ENCODE measurements at places on chromosomes 4 and X.

DNA sequence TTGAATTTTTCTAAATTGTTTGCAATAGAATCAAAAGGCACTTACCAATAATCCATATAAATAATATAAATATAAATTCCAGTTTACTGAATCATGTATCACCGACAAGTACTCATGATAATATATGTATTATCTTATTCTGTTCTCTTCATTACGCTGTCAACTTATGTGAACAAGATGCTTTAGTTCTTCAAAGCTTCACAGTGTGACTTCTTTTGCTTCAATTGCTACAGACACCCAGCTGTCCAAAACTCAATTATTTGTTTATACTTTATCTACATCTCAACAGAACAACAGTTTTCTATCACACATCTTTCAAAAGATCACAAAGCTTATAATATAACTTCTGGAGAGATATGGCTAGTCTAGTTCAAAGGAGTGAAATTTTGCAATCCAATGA is 1499.9 kb upstream of the PCDH10 start:
- no peak for DNase-seq

DNA sequence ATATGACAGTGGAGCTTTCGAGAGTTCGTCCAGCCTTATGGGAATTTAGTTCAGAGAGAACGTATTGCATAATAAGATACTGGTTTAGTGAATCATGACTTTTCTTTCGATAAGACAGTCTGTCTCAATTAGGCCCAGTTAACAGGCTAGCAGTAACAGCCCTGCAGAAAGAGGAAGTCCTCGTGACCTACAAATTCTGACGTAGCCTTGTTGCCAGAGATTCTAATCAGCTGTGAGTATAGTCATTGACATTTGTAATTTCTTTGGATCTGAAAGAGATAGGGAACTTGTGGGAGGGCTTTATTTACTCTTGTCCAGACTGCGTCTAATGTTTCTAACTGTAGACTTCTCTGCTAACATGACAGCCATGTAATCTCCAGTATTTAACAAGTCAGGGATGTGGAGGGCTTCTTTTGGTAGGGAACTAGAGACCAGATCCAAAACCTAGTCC is 15.8 kb downstream of the ART3 start:
- DNase-seq: no peak

- DNase-seq: no peak
Observed at GRCh38 chr4:109552237-109552636, 7.8 kb upstream of the MCUB start.

- DNase-seq: no peak
Observed at GRCh38 chrX:24603191-24603590, 44.0 kb downstream of the PCYT1B start.

- no peak for DNase-seq
Observed at GRCh38 chrX:42992199-42992943, 214.4 kb upstream of the PPP1R2C start.

- DNase-seq: peak; percentile 45
Observed at GRCh38 chr4:71004281-71004851, 10.9 kb downstream of the DCK start.

GRCh38 chr4:143728166-143728565 is 27.7 kb upstream of the FREM3 start:
- no peak for DNase-seq

- peak; percentile 71 for DNase-seq
Observed at GRCh38 chr4:184514121-184514988, 40.0 kb upstream of the IRF2 start.

DNA sequence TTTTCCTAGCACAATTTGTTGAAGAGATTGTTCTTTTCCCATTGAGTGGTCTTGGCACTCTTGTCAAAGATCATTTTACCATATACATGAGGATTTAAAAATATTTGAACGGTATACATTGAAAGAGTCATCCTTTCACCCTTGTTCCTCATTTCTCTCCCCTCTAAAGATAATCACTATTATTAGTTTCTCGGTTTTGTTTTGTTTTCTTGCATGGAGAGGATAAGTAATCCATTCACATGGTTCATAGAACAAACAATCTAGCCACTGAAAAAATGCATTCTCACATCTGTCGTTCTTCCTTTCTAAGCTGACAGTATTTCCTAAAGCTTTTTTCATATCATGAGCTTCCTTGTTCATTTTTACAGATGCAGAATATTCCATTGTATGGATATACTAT is 39.2 kb upstream of the MSMO1 start:
- no peak for DNase-seq

GRCh38 chr4:128639541-128640270 is 169.8 kb upstream of the JADE1 start:
- DNase-seq: no peak

- DNase-seq: no peak
Observed at GRCh38 chr4:13766761-13767540, 139.4 kb upstream of the BOD1L1 start.

- no peak for DNase-seq
Observed at GRCh38 chr4:59676389-59676788, 1523.7 kb upstream of the ADGRL3 start.

GRCh38 chr4:151561551-151562256 is 152.7 kb downstream of the FHIP1A start:
- no peak for DNase-seq

- DNase-seq: no peak
Observed at GRCh38 chr4:5066101-5066500, 14.8 kb downstream of the STK32B start.

- DNase-seq: no peak
Observed at GRCh38 chr4:185322803-185323202, 72.9 kb downstream of the LRP2BP start.

DNA sequence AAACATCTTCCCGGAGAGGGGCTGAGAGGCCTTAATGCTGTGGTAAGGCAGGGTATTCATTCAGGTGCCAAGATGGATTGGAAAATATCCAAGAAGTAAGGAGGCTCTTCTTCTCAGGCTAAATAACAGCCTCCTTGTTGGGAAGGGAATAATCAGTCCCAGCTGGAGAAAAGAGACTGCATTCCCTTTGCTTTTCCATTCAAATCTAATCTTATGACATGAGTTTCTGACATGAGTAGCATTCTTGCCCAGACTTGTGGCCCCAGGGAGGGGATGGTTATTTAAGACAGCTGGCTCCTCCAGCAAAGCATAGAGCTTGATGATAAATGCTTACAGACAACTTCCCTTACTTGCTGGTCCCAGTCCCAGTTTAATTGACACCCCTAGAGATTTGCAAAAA is 98.3 kb downstream of the DCLK2 start:
- DNase-seq: no peak

GRCh38 chr4:40563401-40563800 is 66.3 kb downstream of the RBM47 start:
- DNase-seq: no peak

- no peak for DNase-seq
Observed at GRCh38 chr4:1207603-1208265, 35.4 kb upstream of the SPON2 start.

DNA sequence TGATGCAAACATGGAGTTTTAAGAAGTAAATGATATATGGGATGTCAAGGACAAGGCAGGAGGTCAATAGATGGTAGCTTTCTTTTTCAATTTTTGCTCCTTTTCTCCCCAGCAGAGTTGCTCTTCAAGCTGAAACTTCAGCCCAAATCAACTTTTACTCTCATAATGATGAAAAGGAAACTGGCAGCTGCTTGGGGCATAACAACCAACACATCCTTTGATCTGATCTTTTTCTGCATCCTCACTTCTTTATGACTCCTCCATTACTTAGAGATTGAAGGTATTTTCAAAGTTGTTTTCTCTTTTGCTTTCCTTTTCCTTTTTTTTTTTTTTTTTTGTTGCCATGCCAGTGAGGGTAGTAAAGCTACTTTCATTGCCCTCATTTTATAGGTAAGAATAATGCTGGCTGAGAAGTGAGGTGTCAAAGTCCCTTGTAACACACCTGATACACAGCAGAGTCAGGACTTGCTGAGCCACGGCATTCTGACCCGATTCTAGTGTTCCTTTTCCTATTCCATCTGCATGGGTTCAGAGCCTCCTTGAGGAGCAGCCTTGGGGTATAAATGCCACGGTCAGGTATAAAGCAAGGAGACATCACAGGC is 26.9 kb downstream of the SLC2A9 start:
- DNase-seq: no peak

GRCh38 chrX:12791257-12792228 is at the start of gene PRPS2:
PRPS2 (plus strand) TSS chrX:12791412; CDS start chrX:12791498, 86 bp downstream.
- DNase-seq: peak; percentile 72

GRCh38 chr4:90840291-90840690 is 713.1 kb downstream of the CCSER1 start:
- DNase-seq: no peak

DNA sequence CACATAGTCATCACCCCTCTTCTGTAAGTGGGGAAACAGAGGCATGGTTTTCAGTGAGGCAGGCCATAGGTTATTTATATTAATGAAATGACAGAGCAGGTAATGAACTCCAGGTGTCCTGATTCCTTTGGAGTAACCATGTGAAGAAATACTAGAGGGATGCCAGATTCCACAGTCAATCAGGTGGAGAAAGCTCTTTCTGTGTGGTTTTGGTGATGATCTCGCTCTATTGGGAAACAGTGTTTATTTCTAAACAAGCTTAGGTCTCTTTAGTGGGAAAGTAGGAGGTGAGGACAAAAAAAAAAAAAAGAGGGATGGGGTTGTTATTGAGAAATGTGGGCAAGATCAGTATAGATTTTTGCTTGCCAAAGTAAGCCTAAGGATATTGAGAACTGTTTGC is 12.2 kb downstream of the DOCK11 start:
- DNase-seq: no peak

GRCh38 chr4:9769321-9769720 is 12.1 kb upstream of the DRD5 start:
- DNase-seq: no peak

- DNase-seq: no peak
Observed at GRCh38 chr4:28388471-28388870, 1527.8 kb downstream of the STIM2 start.

Data from activated CD4-positive, alpha-beta memory T cell treated with anti-CD3 and anti-CD28 coated beads, Interleukin-2, amount 10 ng/mL, durations not matched to agents 7 days and 5 days (primary cell).